Central memory CD4-positive, alpha-beta T cell (primary cell): ENCODE measurements at places on chromosomes 4 and X.

GRCh38 chr4:57137261-57137660, 27.1 kb upstream of the IGFBP7 start:
- DNase-seq: no peak

DNA sequence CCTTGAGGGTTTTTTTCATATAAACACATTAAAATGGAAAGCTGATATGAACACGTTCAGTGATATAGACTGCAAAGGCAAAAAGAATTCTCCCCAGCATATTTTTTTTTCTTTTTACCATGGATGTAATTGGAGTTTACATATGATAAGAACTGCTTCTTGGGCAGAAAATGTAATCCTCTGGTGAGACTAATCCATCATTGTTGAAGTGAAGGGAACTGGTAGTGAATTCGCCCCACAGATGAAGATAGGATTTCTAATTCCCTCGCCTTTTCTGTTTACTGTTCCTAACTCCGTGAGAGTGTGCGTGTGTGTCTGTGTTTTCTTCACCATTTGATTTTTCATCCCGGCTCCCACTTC, 88.9 kb downstream of the GPR143 start:
- no peak for DNase-seq

DNA sequence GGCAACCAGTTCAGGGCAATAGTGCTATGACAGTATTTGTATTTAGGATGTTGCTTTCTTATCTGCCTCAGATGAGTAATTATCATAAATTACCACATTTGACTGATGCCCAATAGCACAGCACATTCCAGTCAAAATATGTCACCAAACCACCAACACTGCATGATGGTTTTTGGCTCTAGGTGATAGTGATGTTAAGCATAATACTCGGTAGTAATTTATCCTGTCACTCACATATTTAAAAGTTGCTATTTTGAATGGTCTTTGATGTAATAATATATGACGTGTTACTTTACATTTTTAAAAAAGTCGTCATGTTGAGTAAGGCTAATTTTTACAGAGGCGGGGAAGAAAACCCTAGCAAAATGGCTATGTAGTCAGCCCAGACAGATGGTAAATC, 42.5 kb downstream of the UNC5C start:
- DNase-seq: no peak

GRCh38 chr4:174010547-174010946, 272.9 kb downstream of the FBXO8 start:
- no peak for DNase-seq

DNA sequence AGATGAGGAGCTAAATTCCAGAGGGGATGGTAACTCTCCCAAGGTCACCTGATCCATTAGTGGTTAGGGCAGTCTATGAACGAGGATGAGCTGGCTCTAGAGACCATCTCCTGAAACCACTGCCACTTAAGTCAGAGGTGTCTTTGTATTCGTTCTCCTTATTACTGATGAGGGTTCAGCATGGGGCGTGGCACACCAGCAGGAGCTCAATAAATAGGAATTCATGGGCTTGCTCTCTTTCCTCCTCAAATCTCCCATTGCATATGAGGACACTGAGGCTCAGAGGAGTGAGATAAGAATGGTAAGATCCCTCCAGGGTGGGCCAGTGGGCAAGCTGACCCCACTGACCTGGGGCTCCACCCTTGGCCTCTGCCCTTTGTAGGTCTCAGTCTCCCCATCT, 1.7 kb upstream of the GATA1 start:
- no peak for DNase-seq

- no peak for DNase-seq
Observed at GRCh38 chrX:15564981-15565579, 35.7 kb downstream of the ACE2 start.

DNA sequence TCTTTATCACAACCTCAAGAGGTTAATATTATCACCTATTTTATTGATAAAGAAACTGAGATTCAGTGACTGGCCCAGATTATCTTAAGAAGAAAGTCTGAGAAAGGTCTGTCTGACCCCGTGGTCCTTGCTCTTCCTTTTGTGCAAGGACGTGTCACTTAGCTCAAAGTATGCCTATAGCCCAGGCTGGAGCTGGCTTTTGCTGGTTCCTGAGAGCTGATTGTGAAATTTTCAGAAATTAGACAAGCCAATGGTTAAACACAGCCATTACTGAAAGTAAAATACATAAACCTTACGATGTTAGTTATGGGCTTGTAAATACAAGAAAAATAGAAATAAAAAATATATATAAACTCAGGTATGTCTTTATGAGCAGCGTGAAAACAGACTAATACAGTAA, 70.1 kb downstream of the CHRNA9 start:
- no peak for DNase-seq

GRCh38 chr4:86557526-86557925, 36.6 kb upstream of the PTPN13 start:
- no peak for DNase-seq

GRCh38 chrX:11064851-11065600, 46.1 kb upstream of the HCCS start:
- DNase-seq: no peak
